ENCODE measurements at places on chromosomes 2 and 18.

DNA sequence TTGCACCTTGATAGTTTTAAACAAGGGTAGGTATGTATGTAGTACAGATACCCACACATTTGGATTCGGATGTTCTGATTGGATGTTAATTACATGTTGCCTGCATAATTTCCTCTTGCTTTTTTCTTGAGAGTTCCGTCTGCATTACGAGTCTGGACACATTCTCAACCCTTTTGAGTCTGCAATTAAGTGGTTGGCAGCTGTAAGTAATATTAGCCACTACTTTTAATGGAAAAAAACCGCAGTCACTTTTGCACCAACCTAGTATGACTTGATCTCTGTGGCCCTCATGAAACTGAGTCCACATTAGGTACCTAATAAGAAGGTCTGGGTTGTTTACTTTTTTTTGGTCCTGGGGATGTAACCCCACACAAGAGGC lies 217.3 kb downstream of the VAPA start:
- DNase-seq = no peak

GRCh38 chr18:38312532-38312931 lies 746.9 kb upstream of the CELF4 start:
- no peak for DNase-seq

GRCh38 chr2:27582129-27582694 lies 630 bp upstream of the ZNF512 start:
- DNase-seq = no peak

- no peak for DNase-seq
Observed at GRCh38 chr2:160837416-160837815, 322.8 kb upstream of the TANK start.

DNA sequence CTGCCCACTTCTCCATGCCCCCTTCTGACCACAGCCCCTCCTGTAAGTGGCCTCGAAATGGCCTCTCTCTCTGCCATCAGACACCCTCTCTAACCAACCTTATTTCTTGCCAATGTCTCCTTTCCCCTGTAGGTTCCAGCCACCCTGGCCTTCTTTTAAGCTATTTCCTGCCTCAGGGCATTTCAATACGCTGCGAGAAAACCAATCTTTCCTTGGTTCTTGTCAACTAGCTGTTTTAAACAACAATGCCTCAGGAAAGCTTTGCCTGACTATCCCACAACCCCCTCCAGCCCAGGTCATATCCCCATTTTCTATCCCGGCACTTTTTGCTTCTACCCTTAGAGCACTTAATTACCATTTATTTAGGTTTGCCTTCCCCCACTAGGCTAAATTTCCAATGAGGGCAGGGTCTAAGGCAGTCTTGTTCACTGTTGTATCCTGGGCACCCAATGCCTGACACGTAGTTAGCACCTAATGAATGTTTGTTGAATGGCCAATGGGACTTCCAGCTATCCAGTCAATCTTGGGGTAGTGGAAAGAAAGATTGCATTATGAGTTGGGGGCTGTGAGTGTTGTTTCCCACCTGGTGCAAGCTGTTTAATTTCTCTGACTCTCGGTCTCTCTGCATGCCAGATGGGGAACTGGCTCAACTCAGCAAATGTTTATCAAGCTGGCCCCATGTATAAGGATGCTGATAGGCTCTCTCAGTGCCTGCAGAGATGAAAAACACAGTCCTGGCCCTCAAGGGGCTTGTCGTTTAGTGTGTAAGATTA lies 291.2 kb downstream of the SRBD1 start:
- no peak for DNase-seq

- no peak for DNase-seq
Observed at GRCh38 chr2:43429369-43429768, 166.5 kb downstream of the THADA start.
